Stimulated activated CD8-positive, alpha-beta memory T cell treated with anti-CD3 and anti-CD28 coated beads, Interleukin-15, amount 100 ng/mL, for 48 hours (primary cell): ENCODE measurements at places on chromosomes 1 and 21.
A peak's percentile ranks its signal among the peaks of the same experiment; 100 is the strongest.

DNA sequence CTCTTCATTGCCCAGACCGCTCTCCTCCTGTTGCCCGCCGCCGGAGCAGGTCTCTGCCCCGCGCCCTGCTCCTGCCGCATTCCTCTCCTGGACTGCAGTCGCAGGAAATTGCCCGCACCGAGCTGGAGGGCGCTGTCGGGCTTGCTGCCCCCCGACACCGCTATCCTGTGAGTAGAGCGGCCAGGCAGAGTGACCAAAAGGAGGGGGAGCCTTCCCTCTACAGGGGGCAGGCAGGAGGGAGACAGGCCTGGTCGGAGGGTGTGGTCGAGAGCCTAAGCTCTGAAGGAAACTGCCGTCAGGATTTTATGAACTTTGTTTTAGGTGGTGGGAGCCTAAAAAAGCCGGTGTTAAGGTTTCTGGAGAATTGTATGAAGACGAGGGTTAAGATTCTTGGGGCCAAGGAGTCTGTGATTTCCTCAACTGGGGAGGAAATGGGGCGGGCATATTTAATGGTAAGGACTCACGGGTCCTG, 517 bp downstream of the LRIG2 start:
- DNase-seq = peak; percentile 4

DNA sequence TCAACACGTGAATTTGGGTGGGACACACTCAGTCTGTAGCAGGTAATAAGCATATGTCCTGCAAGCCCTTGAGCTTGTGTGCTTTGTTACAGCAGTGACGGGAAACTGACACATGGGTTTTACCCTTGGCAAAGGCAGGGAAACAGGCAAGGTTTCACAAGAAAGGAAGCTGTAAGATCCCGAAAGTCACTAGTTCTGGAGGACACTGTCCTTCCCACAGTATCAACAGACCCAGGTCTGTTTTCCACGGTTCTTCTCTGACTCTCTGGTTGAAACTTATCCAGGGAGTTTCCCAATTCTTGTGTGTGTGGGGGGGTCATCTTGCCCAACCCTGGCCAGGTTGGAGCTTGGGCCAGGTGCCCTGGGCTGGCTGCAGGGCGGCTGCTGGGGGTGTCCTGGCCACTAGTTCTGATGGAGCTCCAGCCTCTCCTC, 29.3 kb upstream of the ZBTB21 start:
- no peak for DNase-seq

- DNase-seq = no peak
Observed at GRCh38 chr1:28716336-28716735, 20.4 kb upstream of the YTHDF2 start.

DNA sequence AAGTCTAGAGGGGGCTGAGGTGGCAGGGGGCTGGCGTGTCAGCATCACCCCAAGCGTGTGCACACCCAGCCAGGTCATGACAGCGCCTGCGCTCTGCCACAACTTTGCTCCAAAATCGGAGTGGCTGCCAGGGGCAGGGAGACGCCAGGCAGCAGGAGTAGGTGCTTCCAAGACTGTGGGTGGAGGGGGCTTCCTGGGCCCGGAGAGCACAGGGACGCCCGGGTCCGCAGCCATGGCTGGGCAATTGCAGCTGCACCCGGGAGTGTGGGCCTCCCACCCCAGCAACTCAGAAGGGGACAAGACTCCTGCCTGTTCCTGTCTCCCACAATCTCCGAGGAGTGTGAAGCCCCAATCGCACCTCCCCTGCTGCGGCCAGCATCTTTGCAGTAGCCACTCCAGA, 53.1 kb upstream of the CYYR1 start:
- DNase-seq = no peak

- DNase-seq = no peak
Observed at GRCh38 chr1:108852221-108852975, 4.5 kb downstream of the AKNAD1 start.

GRCh38 chr21:35014302-35015041, 34.6 kb downstream of the RUNX1 start:
- no peak for DNase-seq

DNA sequence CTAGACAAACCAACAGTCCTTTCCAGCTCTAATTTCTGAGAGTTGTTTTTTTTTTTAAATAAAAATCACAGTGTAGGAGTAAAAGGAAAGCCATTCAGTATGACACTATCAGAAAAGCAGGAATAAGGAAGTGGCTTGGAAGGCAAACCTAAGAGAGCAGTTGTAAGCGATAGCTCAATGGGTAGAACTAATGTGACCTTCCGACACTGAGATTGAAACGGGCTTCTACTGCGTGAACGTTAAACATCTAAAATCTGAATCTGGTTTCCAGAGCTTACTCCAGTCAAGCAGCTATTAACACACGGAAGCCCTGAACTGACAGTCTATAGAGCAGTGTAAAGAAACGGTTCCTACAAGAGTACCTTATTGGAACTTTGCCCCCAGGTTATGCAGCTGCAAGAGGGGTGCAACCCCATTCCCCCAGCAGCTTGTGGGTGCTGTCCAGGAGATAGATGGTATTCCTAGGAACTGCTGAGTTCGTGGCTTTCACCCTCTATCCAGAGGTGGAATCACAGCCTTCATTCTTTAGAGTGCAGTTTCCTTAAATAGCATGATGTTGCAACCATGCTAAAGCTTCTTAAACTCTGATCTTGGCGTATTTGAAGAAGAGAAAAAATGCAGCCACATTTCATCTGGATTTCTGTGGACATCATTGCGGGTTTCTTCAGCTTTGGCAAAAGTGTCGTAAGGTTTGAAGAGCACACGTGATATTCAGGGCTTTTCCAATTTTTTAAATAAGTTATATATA, 3.3 kb upstream of the IRF2BP2 start:
- DNase-seq = no peak

DNA sequence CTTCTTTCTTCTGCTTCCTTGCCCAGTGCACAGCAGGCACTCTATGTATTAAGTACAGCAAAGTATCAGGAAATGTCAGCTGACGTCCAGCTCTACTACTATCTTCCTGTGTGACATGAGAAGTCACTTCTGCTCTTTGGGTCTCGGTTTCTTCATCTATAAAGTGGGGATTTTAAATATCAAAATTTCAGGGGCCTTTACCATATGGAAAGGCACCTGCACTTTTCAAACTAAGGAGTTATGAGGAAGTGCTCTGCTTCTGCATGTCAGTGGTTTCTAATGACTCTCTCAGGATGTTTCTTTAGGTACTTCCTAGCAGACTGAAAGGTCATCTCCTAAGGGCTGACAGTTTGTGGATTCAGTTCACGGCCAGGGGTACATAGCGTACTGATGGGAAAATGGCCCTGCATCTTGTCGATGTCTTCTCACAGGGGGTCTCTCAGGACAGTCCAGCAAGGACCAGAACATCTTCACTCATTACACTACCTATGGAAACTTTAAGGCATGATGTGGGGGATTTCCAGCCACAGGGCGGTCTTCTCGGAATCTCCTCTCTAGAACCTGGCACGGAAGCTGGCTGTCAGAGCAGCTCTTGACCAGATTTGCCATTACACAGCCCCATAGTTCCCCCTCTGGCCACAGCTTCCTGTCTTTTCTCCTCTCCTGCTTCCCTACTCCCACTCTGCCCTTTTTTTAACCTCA, 42.0 kb upstream of the MTF1 start:
- peak; percentile 34 for DNase-seq

DNA sequence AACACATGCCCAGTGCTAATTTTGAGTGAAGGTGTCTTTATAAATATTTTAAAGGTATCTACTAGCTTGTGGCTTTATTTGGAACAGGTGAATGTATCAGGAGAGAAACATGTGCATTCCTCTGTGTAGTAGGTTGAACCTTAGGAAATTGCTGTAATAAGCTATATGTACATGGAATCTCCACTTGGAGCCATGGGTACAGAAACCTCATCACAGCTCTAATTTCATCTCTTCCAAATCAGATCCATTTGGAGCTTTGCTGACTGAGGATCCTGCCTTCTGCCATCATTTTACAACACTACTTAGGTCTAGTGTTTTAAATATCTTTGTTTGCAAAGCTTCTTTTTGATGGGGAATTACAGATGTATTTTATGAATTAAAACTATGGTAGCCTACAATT, 2.1 kb downstream of the KCNK2 start:
- no peak for DNase-seq

DNA sequence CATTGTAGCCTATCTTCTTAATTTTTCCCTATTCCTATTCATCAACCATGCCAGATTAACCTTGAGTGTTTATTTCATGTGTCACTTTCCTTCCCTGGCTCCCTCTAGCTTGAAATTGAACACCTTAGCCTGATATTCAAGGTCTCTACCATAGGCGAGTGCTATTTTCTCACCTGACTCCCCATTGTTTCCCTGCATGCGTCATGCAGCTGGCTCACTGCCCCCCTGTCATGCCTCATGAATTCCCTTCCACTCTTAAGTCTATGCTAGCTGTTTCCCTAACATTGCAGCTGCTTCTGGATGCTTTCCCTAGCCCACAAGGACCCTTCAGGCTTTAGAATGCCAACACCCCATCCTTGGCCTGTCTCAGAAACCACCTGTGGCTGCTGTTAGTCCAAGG, 56.7 kb upstream of the CD1D start:
- no peak for DNase-seq

GRCh38 chr1:85884372-85885035, 176.3 kb upstream of the ZNHIT6 start:
- no peak for DNase-seq

DNA sequence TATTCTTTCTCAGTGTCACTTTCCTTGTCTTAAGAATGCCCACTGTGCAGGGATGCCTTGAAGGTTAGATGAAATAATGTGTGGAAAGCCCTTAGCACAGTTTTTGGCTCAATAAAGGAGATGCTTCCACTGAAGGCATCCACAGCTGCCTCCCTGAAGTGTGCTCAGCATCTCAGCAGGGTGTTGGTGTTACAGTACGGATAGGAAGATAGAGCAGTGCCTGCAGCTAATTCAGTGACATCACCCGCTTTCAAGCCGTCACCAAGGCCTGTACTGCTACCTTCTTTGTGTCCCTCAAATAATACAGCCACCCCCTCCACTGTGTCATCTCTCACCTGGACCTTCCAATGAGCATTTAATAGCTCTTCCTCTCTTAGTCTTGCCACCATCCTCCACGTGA, 59.0 kb downstream of the NDUFS5 start:
- no peak for DNase-seq

- DNase-seq = peak; percentile 21
Observed at GRCh38 chr21:32806810-32807386, 35.3 kb upstream of the PAXBP1 start.

DNA sequence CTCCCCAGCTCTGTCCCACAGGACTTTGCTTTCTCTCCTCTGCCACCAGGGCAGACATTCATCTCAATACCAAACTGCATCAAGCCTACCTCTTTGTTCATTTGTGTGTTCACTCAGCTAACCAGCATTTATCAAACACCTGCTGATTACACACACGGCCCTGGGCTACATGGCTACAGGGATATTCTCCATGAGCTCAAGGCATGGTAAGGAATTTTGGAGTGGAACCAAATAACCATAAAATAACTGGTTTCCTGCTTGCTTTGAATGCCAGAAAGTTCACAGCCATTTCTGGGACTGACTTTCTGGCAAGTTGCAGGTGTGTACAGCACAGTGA, 54.6 kb downstream of the LDLRAD2 start:
- DNase-seq = no peak

GRCh38 chr1:84887261-84887934, 5.6 kb downstream of the LPAR3 start:
- no peak for DNase-seq

GRCh38 chr1:59261537-59261936, 35.4 kb upstream of the FGGY start:
- DNase-seq = no peak

- DNase-seq = no peak
Observed at GRCh38 chr1:5950994-5951785, 41.0 kb downstream of the NPHP4 start.

DNA sequence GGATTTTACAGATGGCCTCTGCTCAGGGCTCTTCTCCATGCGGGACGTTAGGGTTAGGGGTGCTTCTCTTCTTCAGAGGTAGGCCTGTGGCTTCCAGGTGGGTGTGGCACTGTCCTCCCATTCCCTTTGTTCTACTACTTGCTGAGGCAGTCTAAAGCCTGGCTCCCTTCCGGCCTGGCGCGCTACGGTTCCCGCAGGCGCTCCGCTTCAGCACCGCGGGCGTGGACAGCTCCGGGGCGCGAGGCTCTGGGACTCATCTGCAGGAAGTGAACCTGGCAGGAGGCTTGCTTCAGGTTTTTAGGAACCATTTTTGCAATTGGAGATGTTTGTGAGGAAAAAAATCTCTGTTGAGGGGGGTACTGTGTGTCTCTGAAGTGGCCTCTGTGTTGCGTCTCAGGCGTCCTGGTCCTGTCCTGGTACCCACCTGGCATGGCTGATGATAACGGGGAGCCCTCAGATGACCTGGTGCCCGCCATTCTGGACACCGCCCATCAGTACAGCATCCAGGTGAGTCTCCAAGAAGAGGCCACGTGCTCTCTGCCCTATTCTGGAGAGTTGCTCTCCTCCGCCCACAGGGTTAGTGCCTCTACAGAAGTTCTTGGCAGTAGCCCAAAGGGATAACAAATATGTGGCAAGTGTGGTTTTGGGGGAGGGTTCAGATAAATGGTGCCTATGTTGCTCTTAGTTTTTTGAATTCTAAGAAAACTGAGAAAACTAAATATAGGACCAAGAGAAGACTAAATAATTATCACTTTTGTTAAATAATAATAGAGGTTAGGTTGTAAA, 1.9 kb downstream of the MANEAL start:
- no peak for DNase-seq

DNA sequence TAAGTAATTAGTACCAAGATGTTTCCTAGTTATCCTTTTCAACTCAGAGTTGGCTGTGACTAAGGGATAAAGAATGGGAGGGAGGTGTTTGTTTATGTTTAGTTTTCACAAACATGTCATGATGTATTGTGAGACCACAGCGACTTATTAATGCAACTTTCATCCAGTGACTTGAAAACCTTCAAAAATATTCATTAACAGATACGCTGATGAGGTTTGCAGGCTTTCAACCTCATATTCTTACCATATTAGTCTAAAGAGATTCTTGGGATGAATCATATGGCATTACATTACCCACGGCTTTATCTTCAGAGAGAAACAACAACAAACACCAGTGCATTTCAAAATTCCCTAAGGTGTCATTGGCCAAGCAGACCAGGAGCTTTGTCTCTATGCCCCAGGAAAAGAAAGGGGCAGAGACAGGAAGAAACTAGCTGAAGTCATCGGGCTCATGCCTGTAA, 36.4 kb downstream of the PALMD start:
- DNase-seq = no peak

DNA sequence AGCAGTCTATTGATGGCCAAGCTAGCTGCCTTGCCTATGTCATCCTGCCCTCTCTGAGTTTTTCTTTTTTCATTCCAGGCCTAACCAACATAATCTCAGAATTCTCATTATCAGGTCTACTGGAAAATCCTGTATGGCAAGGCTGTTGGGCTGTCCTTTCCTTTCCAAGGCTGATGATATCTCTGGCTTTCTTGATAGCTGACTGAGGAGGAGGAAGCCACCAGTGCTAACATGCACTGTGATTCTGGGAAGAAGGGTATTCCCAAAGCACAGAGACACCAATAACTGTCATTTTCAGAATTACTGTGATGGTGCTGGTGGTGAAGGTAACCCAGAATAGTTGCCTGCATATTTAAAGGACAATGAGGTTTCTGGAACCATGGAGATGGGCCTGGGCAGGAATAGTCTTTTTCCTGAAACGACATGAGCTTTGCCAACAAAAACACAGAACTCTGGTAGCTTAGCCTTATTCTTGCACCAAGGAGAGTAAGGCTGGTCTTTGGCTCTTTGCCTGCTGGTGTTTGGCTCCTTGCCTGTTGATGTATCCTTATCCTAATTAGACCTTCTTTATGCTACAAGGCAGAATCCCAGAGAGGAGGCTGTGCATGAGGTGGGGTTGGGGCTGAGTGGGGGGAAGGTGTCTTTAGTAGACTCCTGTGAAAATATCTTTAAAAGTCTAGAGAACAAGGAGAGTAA, 157.4 kb downstream of the TNFSF18 start:
- no peak for DNase-seq

- DNase-seq = no peak
Observed at GRCh38 chr21:44508426-44508710, 31.6 kb downstream of the KRTAP10-1 start.
